NCI-H748 treated with DMSO at 0.1 percent for 48 hours (cell line): ENCODE measurements at places on chromosomes 3 and 15.
A peak's percentile ranks its signal among the peaks of the same experiment; 100 is the strongest.

GRCh38 chr3:45180051-45180450, 33.9 kb upstream of the CDCP1 start:
- DNase-seq: no peak

DNA sequence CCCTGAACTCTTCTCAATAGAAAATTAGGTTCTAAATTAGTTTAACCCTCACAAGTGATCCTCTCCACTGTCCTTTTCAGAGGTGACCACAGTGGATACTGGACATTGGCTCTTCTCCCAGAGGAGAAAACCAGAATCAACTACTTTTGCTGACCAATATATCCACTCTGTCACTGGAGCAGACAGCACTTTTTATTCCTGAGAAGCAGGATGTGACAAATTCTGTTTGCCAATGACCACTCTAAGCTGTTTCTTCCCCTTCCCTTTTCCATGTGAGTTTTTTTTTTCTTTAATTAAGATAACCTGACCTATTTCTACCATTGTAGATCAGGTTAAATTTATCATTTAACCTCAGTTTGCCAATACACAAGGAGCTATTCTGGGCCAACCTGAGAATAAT, 79.7 kb upstream of the ZNF280D start:
- no peak for DNase-seq

- no peak for DNase-seq
Observed at GRCh38 chr3:101531473-101532086, 18.6 kb upstream of the SENP7 start.

- DNase-seq: no peak
Observed at GRCh38 chr3:116591236-116591635, 118.3 kb upstream of the TUSC7 start.

DNA sequence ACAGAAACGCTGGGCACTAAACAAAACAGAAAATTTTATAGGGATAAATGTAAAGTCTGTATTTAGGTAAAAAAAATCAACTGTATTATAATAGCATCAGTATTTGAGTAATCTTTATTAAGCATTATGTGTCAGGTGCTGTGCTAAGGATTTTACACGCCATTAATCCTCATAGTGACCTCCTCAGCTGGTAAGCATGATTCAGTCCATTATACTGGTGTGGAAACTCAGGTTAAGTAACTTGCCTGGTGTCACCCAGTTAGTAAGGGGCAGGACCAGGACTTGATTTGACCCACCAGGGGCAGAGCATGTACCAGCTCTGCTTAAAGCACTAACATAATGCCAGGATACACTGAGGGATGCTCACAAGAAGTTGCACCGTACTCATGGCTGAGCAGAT, 4.8 kb downstream of the MYO5C start:
- DNase-seq: no peak

- DNase-seq: no peak
Observed at GRCh38 chr3:53707222-53707621, 139.0 kb downstream of the CHDH start.

GRCh38 chr15:36925653-36926426, 174.5 kb downstream of the MEIS2 start:
- peak; percentile 32 for DNase-seq

- DNase-seq: peak; percentile 79
Observed at GRCh38 chr3:99506-99905, 97.1 kb upstream of the CHL1 start.

GRCh38 chr3:106035619-106036018, 166.8 kb upstream of the CBLB start:
- no peak for DNase-seq

GRCh38 chr15:94234300-94234699, 2.9 kb downstream of the MCTP2 start:
- DNase-seq: no peak

DNA sequence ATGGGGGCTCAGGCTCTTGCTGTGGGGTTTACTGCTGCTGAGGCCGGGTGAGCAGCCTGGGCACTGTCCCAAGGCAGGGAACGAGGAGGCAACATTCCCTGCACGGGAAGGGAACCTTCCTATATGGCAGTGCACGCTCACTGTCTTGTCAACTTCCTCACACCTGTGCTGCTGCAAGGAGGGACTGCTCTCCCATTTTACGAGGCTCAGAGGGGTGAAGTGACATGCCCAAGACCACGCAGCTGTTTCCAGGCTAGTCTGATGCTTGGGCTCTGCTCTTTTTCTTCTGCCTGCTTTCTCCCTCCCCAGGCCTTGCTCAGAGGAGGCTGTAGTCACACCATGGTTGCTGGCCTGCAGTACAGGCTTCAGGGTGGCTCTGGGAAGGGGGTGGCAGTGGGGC, 41.5 kb downstream of the SPSB4 start:
- DNase-seq: no peak

GRCh38 chr3:172953571-172953970, 187.5 kb downstream of the SPATA16 start:
- no peak for DNase-seq

DNA sequence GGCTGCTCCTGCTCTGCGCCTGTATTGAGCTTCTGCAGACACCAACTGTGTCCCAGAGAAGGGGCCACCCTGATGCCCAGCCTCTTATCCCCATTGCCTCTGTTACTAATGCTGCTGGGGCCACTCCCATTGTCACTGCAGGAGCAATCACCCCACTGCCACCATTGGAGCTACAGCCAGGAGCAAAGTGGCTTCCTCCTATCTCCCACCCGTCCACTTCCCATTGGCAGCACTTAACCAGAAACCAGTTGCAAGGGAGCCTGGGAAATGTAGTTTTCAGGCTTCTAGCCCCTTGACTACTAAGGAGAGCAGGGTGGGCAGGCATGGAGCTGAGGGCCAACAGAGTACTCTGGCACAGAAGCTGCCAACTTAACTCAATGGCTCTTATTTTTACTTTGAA, 55.9 kb upstream of the KLF13 start:
- no peak for DNase-seq

DNA sequence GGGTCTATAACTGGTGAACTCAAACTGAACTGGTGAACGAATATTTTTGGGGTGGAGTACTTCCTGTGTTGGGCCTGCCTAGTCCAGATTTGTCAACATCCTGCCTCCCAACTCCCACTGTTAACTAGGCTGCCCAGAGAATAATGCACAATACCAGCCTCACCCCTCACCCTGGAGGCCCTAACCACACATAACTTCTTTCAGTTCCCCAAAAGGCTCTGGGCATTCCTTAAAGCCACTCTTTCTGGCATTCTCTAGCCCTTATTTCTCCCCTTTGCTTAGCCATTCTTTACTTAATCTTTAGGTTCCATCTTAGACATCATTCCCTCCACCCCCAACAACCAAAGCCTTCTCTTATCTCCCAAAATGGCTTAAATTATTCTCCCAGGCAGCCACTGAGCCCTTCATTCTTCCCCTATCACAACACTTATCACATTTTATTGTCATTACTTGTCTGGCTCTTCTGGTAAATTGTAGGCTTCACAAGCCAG, 9.1 kb upstream of the SEC11A start:
- no peak for DNase-seq

GRCh38 chr3:139574026-139574947, 34.7 kb upstream of the RBP1 start:
- DNase-seq: no peak

DNA sequence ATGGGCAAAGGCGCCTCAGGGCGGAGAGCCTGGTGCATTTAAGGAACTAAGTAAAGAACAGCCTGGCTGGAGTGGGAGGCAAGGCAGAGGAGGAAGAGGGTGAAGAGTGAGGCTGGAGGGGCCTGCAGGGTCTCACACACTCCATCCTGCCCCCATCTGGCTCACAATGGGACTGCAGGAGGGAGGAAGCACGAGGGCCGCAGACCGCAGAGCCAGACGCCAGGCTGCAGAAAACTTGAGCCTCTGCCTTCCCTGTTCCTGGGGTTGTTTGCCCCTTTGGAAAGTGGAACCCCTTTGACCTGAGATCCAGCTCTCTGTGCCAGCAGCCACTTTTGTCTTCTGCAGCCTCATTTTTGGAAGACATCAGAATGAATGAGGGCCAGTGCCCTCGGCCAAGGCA, 138.0 kb downstream of the SRGAP3 start:
- DNase-seq: no peak

DNA sequence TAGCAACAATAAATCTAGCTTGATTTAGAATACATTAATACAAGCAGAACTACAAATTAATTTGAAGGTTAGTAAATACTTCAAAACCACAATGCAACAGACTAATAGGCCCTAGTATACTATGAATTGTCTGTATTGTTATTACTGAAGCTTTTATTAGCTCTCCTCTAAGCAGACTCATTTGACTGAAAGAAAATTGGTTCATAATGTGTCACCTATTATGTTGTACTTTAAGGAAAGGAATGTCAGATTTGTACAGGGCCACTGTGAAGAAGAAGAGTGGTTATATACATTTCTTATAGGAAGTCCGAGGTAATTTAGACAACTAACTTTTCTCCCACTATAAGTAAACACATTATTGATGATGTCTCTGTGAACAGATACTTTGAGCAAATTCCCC, 954.5 kb downstream of the ZPLD1 start:
- DNase-seq: no peak

DNA sequence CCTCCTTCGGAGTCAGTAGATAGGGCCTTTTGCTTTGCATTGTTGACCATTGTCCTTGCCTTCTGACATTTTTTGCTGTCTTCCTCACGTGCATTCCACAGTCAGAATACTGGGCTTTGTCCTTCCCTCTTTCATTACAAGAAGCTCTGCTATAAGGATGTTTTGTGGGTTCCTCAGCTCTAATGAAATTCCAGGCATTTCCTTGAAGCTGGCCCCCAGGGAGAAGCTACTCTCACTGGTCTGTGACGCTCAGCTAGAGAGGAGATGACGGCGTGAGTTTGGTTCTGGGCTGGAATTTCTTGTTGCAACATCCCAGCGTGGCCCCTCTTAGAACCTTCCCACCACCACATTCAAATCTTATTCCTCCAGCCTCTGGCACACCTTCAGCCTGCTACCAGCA, 210.2 kb downstream of the TJP1 start:
- DNase-seq: no peak

DNA sequence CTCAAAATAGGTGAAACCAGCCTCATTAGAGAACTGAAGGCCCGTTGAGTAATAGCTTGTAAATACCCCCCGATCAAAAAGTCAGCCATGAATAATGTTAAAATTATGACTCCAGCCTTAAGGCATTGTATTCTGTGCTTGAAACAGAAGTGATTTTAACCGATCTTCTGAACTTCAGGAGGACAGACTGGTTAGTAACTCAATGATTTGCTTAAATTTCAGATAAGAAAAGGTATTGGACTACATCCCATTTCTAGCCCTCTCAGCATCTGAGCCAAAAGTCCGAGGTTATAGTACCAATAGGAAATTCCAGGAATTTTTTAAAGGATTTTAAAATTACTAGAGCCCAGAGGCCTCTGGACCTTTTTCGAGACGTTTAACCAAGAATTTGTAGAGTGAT, 67.7 kb upstream of the FGF12 start:
- DNase-seq: no peak

DNA sequence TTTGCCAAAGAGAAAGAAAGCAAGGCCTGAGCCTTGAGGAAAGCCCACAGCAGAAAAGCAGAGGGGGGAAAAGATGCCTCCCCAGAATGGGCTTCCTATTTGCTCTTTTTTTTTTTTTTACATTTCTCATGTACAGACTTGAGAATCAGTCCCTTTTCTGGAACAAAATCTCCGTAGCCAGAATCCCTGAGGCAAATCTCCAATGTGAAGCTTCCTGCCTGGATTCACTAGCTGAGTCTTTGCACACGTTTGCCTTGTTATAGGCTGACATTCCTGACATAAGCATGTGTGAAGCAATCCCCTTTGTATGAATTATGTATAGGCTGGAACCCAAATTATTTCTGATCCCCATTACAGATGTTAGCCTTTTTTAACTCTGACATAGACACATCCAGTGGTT, 52.2 kb upstream of the ACTL6A start:
- no peak for DNase-seq

DNA sequence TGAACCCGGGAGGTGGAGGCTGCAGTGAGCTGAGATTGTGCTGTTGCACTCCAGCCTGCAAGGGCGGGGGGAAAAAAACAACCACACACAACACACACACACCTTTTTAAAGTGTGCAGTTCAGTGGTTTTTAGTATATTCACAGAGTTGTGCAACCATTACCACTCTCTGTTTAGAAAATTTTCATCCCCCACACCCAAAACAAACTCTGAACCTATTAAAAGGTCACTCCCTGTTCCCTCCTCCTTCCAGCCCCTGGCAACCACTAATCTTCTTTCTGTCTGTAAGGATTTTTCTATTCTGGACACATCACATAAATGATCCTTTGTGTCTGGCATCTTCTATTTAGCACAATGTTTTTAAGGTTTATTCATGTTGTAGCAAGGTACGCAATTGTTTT, 159.1 kb downstream of the ATG7 start:
- no peak for DNase-seq

DNA sequence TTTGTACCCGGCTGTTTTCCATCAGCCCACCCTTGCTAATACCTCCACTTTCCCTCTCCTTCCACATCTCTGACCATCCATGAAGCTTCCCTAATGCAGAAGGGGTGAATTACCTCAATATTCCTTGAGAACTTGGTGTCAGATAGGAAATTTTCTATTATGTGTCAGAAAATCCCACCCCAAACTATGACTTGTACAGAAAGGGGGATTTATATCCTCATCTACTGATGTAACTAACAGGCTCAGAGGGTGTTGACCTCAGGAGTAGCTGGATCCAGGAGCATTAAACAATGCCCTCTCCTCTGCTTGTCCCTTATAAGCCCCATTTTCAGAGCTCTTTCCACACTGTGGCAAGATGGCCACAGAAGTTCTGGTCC, 242.8 kb upstream of the TLE3 start:
- no peak for DNase-seq

GRCh38 chr15:90401495-90401894, 13.5 kb downstream of the IQGAP1 start:
- DNase-seq: no peak
